HL-60 (cell line): ENCODE measurements at places on chromosomes 16 and 17.

DNA sequence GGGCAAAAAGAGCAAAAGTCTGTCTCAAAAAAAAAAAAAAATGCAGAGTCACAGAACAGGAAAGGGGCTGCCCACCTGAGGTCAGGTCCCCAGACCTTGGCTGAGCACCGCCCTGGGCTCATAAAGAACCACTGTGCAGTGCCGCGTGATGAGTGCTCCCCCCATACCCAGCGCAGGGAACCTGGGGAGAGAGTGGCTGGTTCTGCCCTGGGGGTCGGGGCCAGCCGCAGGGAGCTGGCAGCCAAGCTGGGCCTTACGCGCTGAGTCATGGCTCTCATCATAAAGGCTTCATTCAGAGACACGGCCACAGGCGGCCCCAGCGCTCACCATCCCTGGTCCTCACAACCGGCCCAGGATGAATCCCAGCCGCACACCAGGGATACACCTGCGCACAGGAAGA is 80.7 kb downstream of the RAB11FIP4 start:
- no peak for DNase-seq

- DNase-seq = peak; percentile 28
Observed at GRCh38 chr17:50423553-50424159, 2.4 kb upstream of the ACSF2 start.

GRCh38 chr17:3888343-3889171 is 4.3 kb downstream of the CAMKK1 start:
- no peak for DNase-seq

DNA sequence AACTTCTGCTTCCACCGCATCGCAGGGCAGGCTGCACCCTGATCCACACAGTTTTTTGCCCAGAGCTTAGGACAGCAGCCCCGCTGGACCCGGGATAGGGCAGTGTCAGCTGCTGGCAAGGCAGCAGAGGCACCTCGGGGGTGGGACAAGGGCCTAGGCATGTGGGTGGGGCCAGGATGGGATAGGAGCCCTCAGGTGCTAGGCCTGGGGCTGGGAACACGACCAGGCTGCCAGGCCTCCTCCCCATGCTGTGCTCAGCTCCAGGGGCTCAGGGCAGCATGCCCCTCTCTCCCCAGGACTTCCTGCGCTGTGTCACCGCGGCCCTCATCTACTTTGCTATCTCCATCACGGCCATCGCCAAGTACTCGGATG is 4.6 kb downstream of the CMTM3 start:
- no peak for DNase-seq

DNA sequence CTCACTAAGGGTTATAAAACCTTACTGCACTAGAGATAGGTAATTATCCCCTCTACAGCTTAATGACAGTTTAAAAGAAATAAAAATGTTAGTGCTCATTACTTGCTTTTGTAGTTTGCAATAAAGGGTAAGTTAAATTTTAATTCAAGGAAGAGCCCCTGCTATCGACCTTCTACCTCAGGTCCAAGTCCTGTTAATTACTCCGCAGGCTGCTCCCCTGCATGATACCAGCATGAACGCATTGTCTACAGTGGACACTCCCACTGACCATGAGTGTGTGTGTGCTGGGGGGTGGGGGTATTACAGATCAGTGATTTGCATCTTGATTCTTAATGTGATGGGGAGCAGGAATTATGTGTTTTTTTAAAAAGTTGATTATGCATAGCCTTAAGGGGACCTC is 103.1 kb downstream of the AATF start:
- DNase-seq = no peak

GRCh38 chr17:4998027-4998731 is 429 bp downstream of the KIF1C start:
- no peak for DNase-seq

DNA sequence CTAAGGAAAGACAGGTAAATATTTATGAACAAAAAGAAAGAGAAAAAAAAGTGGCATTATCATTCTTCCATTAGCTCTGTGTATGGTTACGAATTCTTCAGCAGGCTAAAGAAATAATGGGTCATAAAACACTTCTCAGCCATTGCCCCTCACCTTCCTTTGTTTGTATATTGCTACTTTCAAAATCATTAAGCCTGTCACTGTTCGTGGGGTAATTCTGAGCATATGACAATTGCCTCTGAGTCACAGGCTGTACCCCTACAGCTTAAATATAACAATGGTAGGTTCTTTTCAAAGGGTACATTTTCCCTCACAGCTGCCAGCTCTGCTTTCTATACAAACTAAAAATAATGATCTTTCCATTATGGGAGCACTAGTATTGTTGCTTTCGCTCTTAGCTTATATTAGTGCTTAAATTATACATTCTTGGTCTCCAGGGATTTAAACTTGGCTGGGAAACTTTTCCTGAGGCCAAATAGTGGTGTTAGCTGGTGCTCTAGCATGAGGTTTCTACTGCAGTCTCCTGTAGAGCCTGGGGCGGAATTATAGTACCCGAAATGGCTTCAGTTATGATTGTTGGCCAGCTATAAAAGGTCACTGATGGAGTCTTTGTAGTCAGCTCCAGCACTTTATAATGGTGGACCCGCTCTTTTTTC is 74.7 kb upstream of the CDH11 start:
- no peak for DNase-seq

DNA sequence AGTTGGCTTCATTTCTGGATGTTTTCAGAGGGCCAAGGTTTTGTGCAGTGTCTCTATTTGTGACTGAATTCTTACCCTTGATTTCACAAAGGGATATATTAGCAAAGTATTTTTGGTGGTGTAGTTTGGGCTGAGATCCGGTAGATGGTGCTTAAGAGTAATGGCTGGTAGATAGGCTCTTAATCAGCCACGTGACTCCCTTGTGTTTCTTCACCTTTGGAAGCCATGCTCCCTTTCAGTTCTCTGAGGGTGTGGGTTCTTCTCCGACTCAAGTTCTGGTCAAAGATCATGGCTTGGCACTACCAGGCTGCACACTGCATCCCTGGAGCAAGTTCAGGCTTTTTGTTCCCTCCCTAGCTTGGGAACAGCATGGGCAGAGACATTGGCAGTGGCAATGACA is 887.3 kb downstream of the CDH8 start:
- no peak for DNase-seq

- no peak for DNase-seq
Observed at GRCh38 chr16:64615630-64616280, 506.1 kb downstream of the CDH11 start.

- DNase-seq = no peak
Observed at GRCh38 chr16:75503801-75504200, 8.6 kb upstream of the CHST6 start.

- no peak for DNase-seq
Observed at GRCh38 chr17:42135151-42135550, 12.5 kb downstream of the HSPB9 start.

- DNase-seq = no peak
Observed at GRCh38 chr17:47180337-47180736, 8.8 kb downstream of the CDC27 start.

DNA sequence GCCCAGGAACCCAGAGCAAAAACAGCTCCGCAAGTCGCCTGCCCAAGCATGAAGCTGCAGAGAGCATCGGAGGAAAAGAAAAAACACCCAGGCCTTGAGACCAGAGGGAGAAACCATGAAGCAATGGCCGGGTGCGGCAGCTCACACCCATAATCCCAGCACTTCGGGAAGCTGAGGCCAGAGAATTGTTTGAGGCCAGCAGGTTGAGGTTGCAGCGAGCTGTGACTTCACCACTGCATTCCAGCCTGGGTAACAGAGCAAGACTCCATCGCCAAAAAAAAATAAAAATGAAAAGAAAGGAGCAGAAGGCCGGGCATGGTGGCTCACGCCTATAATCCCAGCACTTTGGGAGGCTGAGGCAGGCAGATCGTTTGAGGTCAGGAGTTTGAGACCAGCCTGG is 40.3 kb downstream of the C16orf95 start:
- no peak for DNase-seq

DNA sequence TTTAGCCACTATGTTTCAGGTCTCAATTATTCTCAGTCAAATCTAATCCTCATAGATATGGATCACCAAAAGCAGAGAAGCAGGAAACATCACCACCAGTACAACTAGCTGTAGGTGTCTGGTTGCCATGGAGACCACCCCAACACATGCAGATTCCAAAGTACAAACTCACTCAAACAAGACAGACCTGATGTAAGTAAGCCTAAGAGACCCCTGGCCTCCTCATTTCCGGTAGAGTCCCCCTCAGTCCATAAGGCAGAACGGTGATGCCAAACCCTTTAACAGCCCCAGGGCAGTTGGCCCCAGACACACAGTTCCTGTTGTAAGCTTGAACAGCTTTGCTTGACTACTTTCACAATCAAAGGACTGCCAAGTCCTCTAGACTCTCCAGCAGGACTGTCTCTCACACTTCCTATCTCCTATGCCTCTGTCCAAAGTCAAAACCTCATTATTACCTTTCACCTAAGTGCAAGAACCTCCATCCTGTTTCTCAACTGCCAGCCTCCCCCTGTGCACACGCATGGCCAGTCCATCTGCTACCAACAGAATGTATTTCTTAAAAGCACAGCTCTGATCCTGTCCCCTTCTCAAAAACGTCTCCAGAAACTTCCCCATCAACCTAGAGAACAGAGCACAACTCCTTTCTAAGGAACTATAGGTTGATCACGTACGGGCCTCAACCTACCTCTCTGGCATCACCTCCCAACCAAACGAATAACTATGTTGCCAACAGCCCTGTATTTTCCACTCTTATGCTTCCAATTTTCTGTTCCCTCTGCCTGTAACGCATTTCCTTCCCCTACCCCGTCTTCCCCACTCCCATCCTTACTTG is 23.9 kb downstream of the SLC39A11 start:
- DNase-seq = peak; percentile 83

DNA sequence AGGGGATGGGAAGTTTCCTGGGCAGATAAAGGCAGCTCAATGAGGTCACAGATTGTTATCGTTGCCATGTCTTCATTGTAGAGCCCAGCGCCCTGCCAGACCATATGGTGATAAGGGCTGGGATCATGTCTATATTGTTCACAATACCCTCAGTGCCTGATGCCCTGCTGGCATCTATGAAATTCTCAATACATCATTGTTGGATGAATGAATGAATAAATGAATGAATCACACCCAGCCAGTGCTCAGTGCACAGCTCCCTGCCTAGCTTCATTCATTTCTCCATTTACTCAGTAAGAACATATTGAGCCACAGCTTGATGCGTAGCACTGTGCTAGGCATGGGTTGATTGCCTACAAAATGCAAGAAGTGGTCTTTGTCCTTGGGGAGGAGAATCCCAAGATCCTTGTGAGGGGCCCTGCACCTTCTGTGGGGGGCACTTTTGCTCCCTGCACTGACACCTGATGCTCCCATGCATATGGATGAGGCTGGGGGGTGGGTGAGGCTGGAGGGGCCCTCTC is 29.7 kb downstream of the MRC2 start:
- DNase-seq = no peak

DNA sequence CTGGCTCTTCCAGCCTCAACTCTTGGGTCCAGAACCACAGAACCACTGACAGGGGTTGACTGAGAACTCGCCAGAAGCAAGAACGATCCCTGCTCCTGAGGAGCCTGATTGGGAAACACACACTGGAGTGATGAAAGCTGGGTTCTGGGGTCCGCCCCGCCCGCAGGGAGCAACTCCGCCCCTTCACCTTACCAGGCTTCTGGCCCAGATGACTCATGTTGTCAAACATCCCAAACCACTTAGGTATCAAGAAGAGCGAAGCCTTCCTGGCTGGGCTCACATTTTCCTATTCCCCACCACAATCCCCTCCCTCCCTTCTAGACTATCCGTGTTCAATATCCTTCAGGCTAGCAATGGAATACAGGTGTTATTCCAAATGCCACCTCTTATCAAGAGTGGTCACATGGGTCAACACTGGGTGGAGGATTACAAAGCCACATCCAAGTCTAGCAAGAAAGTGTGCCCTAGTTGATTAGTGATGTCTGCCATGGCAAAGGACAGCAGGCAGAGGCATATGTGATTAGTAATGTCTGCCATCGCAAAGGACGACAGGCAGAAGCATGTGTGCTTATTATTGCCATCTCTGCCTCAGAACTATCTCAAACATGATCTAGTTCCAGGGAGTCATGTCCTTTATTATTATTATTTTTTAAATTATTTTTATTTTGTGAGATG is 70.5 kb downstream of the TIMM22 start:
- DNase-seq = no peak

DNA sequence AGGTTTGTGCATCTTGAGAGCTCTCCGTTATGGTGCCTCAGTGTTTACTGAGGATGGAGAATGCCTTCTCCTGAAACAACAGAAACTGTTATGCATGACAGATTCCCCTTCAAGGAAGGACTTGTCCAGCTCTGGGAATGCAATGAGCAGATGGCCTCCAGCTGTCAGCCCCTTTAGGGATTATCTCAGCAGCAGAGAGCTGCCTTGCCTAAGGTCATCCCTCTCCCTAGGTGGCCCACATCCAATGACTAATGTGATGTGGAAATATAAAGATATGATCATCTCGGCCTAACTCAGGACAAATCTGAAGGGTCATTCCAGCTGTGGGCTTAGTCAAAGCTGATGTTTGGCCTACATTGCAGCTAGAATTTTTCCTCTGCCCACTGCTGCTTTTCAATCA is 214.3 kb upstream of the N4BP1 start:
- no peak for DNase-seq

GRCh38 chr17:78168903-78169793 is 767 bp downstream of the SYNGR2 start:
- DNase-seq = no peak

DNA sequence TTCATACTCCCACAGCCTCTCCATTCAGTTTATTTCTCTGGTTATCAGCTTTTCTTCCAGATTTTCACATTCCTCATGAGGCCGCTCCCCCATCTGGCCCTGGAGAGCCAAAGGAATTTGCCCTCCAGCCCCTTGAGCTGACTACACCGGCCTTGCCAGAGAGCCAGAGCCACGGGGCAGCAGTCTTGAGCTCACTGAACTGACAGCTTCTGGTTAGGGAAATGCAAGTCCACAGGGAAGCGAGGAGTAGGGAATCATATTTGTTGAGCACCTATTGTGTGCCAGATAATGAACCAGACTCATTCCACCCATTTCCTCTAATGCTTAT is 102.4 kb downstream of the ABCC12 start:
- DNase-seq = no peak

DNA sequence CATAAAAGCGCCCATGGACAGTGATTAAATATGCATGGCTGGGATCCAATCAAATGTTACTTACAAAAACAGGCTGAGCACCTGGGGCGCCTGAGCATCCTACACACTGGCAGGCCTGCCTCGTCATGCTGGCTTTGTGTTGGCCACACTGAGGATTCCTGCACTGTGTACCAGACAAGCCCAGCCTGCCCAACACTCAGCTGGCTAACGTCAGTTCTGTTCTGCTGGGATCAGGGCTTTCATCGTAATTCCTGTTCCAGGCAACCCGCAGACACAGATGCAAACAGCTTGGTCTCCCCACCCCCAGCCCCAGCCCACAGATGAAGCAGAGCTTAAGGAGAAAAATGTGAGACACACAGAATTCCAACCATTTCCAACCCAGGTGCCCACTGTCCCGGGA is 30.7 kb downstream of the PIMREG start:
- no peak for DNase-seq

GRCh38 chr16:55488306-55488705 is 9.3 kb downstream of the MMP2 start:
- no peak for DNase-seq

DNA sequence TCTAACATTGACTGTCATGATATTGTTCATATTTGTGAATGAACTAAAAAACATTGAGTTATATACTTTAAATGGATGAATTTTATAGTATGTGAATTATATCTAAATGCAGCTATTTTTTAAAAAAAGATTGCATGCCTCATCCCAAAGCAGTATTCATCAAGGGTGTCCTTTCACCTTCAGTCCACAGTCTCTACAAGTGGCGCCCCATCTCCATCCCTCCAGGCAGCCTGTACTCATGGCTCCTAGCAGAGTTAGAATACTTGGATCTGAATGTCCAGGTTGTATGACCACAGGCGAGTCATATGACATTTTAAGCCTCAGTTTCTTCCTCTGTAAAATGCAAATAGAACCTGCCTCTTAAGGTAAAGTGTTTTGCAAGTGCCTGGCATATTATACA is 69.8 kb downstream of the TMEM100 start:
- DNase-seq = no peak
